ENCODE measurements at places on chromosomes 5 and 9.
A peak's percentile ranks its signal among the peaks of the same experiment; 100 is the strongest.

DNA sequence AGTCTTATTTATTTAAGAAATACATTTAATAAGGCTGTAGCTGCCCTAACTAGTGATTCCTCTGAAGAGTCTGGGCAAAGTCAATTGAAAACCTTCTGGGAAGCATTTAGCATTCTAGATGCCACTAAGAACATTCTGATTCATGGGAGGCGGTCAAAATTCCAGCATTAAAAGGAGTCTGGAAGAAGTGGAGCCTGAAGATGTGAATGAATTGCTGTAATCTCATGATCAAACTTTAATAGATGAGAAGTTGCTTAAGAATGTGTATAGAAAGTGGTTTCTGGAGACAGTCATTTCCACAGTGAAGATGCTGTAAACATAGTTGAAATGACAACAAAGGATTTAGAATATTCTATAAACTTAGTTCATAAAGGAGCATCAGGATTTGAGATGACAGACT lies 61.4 kb downstream of the WDR41 start:
- no peak for DNase-seq

- no peak for DNase-seq
These were observed 2.4 kb downstream of the ZDHHC12 start for GRCh38 chr9:128721487-128722010.

GRCh38 chr5:105922574-105922973 lies 1748.2 kb downstream of the EFNA5 start:
- no peak for DNase-seq

DNA sequence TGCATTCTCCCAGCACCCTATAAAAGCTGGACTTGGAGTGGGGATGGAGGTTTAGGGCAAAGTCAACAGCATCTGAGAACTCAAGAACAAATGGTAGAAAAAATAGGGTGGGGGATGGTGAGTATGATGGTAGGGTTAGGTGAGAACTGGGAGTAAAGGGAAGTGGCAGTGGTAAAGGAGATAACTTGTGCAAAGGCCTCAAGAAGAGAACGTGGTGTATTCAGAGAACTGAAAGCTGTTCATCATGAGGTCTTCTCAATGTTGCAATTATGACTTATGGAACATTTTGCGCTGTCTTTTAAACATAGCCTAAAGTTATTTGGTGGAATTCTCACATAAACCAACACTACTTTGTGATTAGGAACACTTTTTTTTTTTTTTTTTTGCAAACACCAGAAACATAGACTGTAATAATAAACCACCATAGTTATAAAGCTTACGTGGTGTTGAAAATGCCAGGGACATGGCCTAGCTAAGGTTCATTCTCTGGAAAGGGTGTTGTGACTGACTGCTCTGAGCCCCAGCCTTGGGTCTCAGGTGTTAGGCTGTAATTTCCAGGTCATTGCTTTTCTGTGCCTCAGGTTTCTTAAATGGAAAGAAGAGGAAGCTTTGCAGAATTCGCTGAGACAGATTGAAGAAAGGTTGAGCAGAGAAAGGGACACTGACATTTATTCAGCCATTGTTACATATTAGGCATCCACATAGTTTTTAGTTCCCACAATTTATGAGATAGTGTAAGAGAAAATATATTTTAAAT lies 19.2 kb upstream of the TXNDC8 start:
- no peak for DNase-seq

- DNase-seq: no peak
These were observed 9.4 kb upstream of the GLT6D1 start for GRCh38 chr9:135648494-135649410.

DNA sequence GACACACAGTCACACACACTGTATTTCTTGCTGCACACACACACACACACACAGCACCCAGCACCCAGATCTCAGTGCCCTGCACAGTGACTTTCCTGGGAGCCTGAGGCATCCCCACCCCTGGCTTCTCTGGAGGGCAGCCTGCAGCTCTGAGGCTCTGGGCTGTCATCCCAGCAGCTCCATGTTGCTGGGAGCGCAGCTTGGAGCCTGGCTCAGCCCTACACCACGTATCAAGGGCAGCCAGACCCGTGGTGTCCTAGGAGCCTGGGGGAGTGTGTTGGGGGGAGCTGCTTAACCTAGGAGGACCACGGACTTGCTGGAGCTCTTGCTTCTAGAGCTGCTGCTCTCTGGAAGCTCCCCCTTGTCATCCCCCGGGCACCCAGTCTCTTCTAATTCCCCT lies 5.2 kb downstream of the IER5L start:
- DNase-seq: no peak

DNA sequence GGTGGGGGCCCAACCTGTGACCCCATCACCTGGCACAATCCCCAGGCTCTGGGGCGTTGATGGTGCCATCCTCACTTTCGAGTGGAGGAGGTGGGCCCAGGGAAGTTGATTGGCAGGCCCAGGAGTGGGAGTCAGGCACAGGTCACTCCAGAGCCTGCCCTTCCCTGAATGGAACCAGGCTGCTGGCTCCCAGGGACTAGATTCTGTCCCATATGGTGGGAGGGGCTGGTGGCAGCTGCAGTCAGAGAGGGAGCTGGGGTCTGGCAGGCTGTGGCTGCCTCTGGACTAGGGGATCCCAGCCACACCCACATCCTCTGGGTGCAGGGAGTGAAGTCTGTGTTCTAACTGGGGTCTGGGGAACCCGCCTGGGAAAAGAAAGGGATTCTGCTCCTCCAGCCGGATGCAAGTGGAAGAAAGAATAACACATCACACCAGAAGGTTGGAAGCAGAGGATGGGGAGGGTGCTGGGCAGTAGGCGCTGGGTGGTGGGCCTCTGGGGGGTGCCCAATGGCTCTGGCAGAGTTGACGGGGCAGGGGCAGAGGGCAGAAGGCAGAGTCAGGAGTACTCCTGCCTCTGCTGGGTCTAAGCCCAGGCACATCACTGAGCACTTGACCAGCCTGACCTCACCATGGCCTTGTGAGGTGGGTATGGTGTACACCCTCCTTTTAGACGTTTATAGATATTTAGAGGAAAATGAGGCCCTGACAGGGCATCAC lies 25.8 kb downstream of the CEL start:
- DNase-seq: no peak

DNA sequence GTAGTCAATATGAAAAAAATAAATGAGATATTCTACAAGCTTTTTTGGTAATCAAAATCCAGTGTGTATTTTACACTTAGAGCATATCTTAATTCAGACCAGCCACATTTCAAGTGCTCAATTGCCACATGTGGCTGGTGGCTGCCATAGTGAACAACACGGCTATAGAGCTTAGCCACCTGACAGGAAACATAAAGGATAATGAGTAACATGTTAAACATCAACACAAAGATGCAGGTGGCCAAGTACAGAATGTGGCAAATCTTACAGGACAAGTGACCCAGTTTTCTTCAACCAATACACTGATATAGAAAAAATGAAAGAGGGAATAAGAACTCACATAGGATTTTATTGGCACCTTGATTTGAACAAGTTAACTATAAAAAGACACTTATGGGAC lies 61.4 kb downstream of the KIF24 start:
- no peak for DNase-seq

DNA sequence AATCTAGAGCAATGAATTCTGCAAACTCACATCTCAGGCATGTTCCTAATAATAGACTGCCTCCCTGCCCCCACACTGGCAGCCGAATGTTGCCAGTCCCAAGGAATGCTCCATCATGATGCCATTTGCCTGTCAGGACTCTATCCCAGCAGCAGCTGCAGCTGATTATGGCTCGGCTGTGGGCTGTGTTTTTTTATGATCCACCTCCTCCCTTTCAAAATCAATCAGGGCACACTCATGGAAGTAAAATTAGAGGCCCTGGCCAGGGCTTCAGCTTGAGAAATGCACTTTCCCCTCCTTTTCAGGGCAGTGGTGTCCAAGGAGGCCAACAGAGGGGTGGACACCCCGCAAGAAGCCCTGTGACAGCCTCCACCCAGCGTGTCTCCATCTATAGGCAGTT lies 176.7 kb upstream of the S1PR3 start:
- DNase-seq: no peak

DNA sequence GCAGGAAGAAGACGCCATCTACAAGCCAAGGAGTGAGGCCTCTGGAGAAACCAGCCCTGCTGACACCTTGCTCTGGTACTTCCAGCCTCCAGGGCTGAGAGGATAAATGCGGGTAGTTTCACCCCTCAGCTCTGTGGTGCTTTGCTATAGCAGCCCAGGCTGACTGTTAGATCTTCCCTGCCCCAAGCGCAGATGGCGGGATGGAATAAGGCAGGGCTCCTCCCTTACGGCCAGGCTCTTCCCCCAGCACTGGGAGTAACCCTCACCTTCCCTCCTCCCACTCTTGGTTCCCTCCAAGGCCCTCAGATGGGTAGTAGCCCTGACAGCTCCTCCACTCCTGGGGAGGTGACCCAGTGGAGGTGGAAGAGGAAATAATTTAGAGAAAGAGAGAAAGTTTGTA lies 285.1 kb downstream of the GADD45G start:
- DNase-seq: no peak

DNA sequence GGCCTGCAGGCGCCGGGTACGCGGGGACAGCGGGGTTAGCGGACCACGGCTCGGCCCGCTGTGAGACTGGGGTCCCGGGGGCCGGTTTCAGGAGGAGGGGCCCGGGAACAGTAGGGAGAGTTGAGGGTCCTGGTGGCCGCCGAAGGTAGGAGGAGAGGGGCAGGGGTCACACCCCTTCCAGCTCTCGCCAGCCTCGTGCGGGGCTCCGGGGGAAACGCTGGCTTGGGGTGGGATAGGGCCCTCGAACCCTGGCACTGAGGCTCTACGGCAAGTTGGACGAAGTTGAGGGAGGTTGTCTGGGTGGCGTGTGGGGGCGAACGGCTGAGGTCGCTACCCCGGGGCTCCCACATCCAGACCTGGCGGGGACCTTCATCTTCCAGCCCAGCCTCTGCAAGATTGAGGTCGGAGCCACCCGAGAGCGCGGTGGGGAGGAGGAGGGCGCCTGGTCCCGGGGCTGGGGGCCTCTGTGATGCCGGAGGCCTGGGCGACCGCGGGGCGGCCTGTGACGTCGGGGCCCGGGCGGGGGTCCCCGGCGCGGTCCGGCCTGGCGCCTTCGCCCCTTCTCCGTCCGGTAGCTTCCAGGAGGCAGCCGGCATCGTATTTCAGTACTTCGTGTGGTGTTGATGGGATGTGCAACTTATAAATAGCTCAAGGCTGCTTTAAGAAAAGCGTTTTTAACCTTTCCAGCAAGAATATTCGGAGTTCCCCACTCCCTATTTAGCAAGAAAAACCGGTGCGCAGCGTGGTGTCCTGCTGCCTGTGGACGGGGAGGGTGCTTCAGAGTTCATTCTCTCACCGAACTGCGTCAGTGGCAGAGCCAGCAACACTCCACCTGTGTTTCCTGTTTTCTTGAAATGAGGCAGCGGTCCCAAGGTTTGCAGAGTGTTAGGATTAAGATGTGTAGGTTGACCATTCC lies 902 bp downstream of the HABP4 start:
- no peak for DNase-seq

GRCh38 chr5:126716861-126717260 lies 60.1 kb upstream of the LMNB1 start:
- no peak for DNase-seq

GRCh38 chr5:152883066-152883775 lies 478.1 kb upstream of the NMUR2 start:
- DNase-seq: no peak

- DNase-seq: no peak
These were observed 124.0 kb upstream of the TLE4 start for GRCh38 chr9:79447762-79448161.

DNA sequence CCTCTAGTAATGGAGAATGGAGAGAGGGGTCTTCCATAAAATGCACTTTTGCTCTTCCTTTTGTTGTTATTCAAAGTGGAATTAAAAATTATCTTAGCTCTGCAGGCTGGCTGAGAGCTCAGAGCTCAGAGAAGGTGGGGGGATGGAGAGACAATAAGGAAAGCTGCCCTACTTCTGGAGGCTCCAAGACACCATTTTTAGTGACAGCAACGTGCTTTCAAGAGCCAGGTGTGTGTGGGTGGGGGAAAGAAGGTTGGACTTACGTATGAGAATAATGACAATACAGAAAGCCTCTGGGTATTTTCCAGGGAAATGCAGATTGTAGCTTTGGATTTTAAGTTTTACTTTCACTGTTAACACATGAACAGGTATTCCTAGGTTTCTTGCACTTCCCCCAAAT lies 173.9 kb downstream of the TRPM3 start:
- no peak for DNase-seq

GRCh38 chr9:94056442-94056974 lies 27.8 kb upstream of the PTPDC1 start:
- DNase-seq: no peak

GRCh38 chr9:36995927-36996705 lies 38.0 kb downstream of the PAX5 start:
- DNase-seq: peak; percentile 32

GRCh38 chr9:31629292-31629691 lies 755.2 kb upstream of the ACO1 start:
- DNase-seq: no peak

DNA sequence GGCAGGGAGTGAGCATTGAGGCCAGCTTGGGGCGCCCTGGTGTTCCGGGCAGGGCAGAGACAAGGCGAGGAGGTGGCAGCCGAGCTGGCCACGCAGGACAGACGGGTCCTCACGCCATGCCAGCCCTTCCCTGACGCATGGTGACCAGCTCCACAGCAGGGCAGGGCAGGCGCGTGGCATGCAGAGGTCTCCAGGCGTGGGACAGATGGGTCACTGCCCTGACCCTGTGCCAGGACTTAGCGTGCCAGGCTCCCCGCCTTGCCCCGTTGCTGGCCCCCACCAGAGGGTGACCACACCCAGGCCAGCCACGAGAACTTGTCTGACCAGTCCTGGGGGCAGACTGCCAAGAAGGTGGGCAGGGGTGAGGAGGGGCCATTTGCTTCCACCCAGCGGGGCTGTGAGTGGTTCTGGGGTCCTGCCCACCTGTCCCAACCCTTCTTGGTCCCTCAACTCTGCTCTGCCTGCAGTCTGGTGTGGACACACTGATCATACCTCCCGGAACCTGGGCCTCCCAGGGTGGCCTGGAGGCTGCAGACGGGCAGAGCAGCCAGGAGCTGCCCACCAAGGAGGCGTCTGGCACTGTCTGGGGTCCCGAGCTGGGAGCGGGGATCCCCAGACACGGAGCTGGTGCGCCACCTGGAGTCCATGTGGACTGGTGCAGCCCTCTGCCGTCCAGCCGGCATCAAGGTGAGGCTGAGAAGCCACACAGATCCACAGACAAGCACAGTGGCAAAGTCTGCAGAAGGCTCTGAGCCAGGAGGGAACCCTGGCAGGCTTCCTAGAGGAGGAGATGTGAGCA lies at the start of gene RNF224:
Gene RNF224 (plus strand): TSS at position 449 of the 799 bp plus-strand sequence. CDS start 834 bp downstream, outside the sequence.
- DNase-seq: peak; percentile 81

DNA sequence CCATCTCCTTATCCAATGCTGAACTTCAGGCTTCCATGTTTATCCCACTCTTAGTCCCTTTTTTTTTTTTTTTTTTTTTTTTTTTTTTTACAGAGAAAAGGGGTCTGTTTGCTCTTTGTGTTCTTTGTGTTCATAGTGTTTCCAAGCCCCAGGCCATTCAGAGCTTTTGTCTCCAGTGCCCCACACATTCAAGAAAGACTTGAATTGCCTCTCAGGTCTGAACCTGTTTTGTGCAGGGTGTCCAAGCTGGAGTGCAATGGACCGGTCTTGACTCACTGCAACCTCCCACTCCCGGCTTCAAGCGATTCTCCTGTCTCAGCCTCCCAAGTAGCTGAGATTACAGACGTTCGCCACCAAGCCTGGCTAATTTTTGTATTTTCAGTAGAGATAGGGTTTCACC lies 191.2 kb downstream of the PALM2AKAP2 start:
- DNase-seq: no peak
